Neural crest cell (in vitro differentiated cells): ENCODE measurements at places on chromosomes 12 and 14.

DNA sequence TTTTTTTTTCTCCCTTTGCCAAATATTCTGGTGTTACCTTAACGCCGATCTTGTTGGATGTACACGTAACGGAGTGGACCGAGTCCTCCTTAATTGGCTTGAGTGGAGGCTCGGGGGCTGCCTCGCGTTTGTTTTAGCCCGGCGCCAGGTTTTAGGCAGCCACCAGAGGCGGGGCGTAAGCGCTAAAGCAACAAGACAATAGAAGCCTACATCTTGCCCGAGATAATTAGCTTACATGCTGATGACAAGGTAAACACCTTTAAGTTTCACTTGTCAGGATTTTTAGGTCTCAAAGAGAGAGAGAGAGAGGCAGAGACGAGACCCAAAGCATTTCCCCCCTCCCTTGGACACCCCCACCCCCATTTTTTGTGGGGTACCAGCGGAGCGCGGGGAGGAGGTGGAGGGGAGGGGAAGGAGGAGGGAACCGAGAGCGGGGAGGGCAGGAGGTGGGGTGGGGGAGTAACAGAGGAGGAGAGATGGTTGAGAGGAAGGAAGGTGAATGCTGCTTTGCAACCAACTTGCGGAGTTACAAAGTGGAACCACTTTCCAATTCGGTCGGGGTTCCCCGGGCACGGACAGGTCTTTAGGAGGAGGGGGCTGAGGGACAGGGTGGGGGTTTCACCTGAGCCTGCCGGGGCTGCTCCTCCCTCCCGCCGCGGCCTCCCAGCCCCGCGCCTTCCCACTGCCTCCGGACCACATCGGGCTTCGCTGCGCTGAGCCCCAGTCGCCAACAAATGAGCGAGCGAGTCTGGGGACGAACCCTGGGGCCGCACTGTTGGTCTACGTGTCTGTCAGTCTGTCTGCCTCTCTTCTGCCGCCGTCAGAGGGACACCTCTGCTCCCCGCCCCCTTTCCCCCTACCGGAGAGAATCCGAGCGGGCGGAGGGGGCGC lies at the start of gene NKX2-1:
Gene NKX2-1, minus strand, starts transcription at position 802 of the 891 bp plus-strand sequence. Its CDS starts 103 bp downstream, at position 699.
- peaks cover 3% of the 10 kb centered on the region for H3K36me3 ChIP-seq
- peaks cover 98% of the 10 kb centered on the region for H3K27me3 ChIP-seq
- peak; percentile 7 for DNase-seq

DNA sequence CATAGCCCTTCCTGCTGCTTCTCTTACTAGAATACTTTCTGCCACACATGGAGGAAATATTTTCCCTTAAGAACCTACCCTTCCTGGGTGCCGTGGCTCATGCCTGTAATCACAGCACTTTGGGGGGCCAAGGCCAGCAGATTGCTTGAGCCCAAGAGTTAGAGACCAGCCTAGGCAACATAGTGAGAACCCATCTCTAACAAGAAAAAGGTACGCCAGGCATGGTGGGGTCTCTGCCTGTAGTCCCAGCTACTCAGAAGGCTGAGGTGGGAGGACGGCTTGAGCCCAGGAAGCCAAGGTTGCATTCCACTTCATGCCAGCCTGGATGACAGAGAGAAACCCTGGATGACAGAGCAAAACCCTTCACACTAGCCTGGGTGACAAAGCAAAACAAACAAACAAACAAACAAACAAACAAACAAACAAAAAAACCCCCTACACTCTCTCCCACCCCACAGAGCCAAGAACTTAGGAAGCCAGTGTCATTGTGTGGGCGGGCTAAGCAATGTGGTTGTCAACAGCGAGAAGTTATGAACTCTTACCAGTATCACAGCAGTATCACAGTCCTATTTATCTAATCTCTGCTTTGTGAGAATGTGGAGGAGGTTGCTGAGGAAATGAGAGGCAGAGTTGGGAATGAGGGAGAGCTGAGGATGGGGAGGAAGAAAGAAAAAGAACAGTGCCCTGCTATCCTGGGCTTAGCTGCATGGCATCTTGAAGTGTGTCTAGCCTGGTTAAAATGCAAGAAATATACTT lies 53.8 kb upstream of the CLEC14A start:
- H3K27me3 ChIP-seq = peaks cover 13% of the 10 kb centered on the region
- DNase-seq = no peak
- H3K4me3 ChIP-seq = no peak overlapping the region
- H3K36me3 ChIP-seq = no peaks in the 10 kb centered on the region

- no peak overlapping the region for H3K4me3 ChIP-seq
- no peaks in the 10 kb centered on the region for H3K27me3 ChIP-seq
- H3K4me1 ChIP-seq = peaks cover 4% of the 10 kb centered on the region
- H3K36me3 ChIP-seq = peaks cover 3% of the 10 kb centered on the region
- no peak for DNase-seq
- no peak overlapping the region for H3K27ac ChIP-seq
Measured at GRCh38 chr12:66449531-66449930, 147.2 kb downstream of the HELB start.

- H3K36me3 ChIP-seq = no peaks in the 10 kb centered on the region
- DNase-seq = no peak
- peaks cover 5% of the 10 kb centered on the region for H3K4me1 ChIP-seq
- no peak overlapping the region for H3K27ac ChIP-seq
- H3K27me3 ChIP-seq = no peaks in the 10 kb centered on the region
Measured at GRCh38 chr12:90036637-90037036, 328.0 kb upstream of the ATP2B1 start.

DNA sequence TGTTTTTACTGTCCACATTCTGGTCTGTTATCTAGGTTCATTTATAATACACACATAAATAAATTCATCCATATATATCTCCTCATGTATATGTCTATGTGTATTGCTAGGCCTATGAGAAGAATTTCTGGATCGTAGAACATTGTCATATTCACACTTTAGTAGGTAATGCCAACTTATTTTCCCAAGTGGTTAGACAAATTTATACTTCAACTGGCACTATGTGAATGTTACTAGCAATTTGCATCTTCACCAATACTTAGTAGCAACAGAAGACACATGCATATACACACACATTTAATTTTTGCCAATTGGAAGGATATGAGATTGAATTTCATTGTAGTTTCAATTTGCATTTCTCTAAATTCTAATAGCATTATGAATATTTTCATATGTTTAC lies 365.1 kb downstream of the FSCB start:
- H3K27me3 ChIP-seq = no peaks in the 10 kb centered on the region
- no peaks in the 10 kb centered on the region for H3K4me1 ChIP-seq

DNA sequence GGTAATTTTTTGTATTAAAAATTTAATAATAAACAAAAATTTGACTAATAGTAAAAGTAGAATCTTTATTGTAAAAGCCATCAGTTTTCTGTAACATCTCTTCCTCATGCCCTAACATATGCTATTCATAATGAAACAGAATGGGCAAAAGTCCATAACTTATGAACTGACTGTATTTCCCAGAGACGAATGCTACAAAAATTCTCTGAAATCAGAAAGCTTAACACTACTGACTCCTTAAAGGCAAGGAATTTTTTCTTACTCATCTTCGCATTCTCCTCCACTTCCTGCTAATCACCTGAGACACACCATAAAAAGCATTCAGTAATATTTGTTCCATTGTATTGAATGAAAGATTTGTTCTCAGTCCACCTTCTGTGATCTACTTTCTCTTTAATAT lies 17.6 kb downstream of the MON2 start:
- no peak for DNase-seq
- no peaks in the 10 kb centered on the region for H3K27me3 ChIP-seq
- no peak overlapping the region for H3K4me3 ChIP-seq
- H3K27ac ChIP-seq = no peak overlapping the region

DNA sequence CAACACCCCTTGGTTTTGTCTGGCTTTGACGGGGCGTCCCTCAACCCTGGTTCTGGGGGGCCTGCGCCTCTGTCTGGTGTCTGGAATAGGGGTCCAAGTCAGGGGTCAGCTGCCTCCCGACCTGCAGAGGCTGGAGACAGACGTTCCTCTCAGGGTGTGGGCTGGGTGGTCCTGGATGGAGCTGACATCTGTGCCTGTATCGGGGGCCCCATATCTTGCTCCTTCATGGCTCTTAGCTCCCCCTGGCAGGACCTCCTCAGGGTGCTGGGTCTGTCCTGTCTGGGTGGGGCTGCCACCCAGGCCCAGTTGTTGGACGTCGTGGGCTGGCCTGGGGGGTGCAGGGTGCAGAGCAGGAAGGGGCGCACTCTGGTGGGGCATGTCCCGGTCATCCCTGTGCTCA lies 374.8 kb downstream of the TMEM121 start:
- no peaks in the 10 kb centered on the region for H3K27me3 ChIP-seq
- H3K36me3 ChIP-seq = peaks cover 6% of the 10 kb centered on the region
- no peaks in the 10 kb centered on the region for H3K4me1 ChIP-seq

DNA sequence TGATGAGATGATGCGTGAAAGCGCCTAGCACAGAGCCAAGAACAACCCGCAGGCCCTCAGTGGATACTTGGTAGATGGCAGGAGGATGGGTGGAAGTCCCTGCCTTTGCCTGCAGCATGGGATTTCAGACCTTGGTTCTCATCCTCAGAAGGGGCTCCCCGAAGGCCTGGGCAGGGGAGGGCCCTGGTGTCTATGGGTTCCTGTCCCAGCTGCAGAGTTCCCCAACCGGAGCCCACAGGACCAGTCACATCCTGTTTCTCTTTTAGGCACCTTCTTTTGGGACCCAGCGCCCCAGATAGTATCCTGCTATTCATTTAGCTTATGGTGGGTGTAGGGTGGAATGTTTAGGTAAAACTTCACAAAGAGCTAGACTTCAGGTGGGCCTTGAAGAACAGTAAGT lies 55.5 kb downstream of the CALM1 start:
- H3K4me1 ChIP-seq = peaks cover 28% of the 10 kb centered on the region
- peak overlapping the region; percentile 66 for H3K4me3 ChIP-seq
- H3K27me3 ChIP-seq = no peaks in the 10 kb centered on the region
- peak overlapping the region; percentile 43 for H3K27ac ChIP-seq
- no peaks in the 10 kb centered on the region for H3K36me3 ChIP-seq
- DNase-seq = no peak

- no peaks in the 10 kb centered on the region for H3K36me3 ChIP-seq
- H3K4me1 ChIP-seq = no peaks in the 10 kb centered on the region
- DNase-seq = no peak
- H3K27me3 ChIP-seq = no peaks in the 10 kb centered on the region
- H3K4me3 ChIP-seq = no peak overlapping the region
Measured at GRCh38 chr12:26580619-26581018, 252.4 kb downstream of the ITPR2 start.

GRCh38 chr14:103867523-103867953 lies 20.2 kb upstream of the PPP1R13B start:
- H3K27ac ChIP-seq = no peak overlapping the region
- no peaks in the 10 kb centered on the region for H3K36me3 ChIP-seq
- DNase-seq = no peak
- H3K4me3 ChIP-seq = no peak overlapping the region

GRCh38 chr12:106633451-106633823 lies 50.6 kb downstream of the RFX4 start:
- H3K36me3 ChIP-seq = no peaks in the 10 kb centered on the region
- H3K4me1 ChIP-seq = peaks cover 27% of the 10 kb centered on the region
- H3K27ac ChIP-seq = no peak overlapping the region
- no peak for DNase-seq

- no peak overlapping the region for H3K4me3 ChIP-seq
- no peaks in the 10 kb centered on the region for H3K4me1 ChIP-seq
- DNase-seq = no peak
- peaks cover 3% of the 10 kb centered on the region for H3K36me3 ChIP-seq
Measured at GRCh38 chr12:108505129-108505528, 9.9 kb upstream of the FICD start.

DNA sequence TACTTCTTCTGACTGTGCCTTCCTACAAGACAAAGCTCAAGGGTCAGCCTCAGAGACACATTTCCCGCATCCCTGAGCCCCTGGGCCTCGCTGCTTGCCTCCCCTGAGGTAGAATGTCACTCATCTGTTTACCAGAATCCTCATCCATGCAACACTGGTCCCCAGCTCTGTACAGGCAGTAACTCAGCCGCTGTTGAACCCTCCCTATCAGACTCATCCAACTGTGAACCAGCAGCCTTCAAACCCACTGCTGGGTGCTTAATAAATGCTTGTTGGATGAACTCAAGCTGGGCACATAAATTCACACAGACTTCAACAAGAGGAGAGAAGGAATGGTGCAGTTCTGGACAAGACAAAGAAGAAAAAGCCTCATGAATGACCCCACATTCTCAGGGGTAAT lies 6.1 kb downstream of the NT5DC3 start:
- peaks cover 6% of the 10 kb centered on the region for H3K27me3 ChIP-seq
- peaks cover 40% of the 10 kb centered on the region for H3K4me1 ChIP-seq
- DNase-seq = no peak
- peaks cover 8% of the 10 kb centered on the region for H3K36me3 ChIP-seq

GRCh38 chr14:93061380-93062012 lies 54.2 kb downstream of the ITPK1 start:
- H3K27ac ChIP-seq = no peak overlapping the region
- H3K27me3 ChIP-seq = no peaks in the 10 kb centered on the region
- peaks cover 40% of the 10 kb centered on the region for H3K4me1 ChIP-seq
- no peak overlapping the region for H3K4me3 ChIP-seq
- DNase-seq = no peak
- H3K36me3 ChIP-seq = no peaks in the 10 kb centered on the region

- DNase-seq = no peak
- H3K4me1 ChIP-seq = peaks cover 4% of the 10 kb centered on the region
- no peak overlapping the region for H3K4me3 ChIP-seq
- H3K27ac ChIP-seq = no peak overlapping the region
- no peaks in the 10 kb centered on the region for H3K27me3 ChIP-seq
Measured at GRCh38 chr14:92800012-92800411, 5.9 kb downstream of the GOLGA5 start.

DNA sequence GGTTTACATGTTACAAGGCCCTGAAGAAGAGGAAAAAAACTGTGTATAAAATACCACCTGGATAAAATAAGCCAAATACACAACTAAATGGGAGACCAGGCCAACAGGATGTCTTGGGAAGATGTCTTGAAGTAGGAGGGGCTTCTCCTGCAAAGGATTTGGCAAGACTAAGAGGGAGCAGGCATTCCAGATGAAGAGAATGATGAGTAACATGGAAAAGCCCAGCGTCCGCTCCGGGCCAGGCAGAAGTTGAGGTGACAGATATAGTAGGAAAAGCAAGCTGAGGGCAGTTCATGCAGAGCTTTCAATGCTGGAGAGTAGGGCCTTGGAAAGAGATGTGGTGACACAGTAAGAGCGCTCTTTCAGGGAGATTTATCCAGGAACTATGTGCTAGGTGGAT lies 16.1 kb upstream of the EIF4B start:
- DNase-seq = no peak
- H3K4me1 ChIP-seq = no peaks in the 10 kb centered on the region
- no peak overlapping the region for H3K4me3 ChIP-seq
- H3K27me3 ChIP-seq = no peaks in the 10 kb centered on the region
- no peaks in the 10 kb centered on the region for H3K36me3 ChIP-seq

- no peaks in the 10 kb centered on the region for H3K27me3 ChIP-seq
- H3K27ac ChIP-seq = no peak overlapping the region
- no peaks in the 10 kb centered on the region for H3K4me1 ChIP-seq
- DNase-seq = no peak
- H3K4me3 ChIP-seq = no peak overlapping the region
Measured at GRCh38 chr14:79916892-79917291, 294.4 kb downstream of the DIO2 start.
